ENCODE measurements at places on chromosomes 16 and 17. TPM values are rescaled to one million over a fixed set of nuclear protein-coding genes. Genes with fewer than 3 reads are reported as not detected.

Gene PRAC1
- polyA plus RNA-seq: not detected

Gene MT3
- 1.0 TPM for polyA plus RNA-seq

Gene ZP2
- polyA plus RNA-seq: not detected

Gene HBA1
- polyA plus RNA-seq: not detected

Gene ASB16
- polyA plus RNA-seq: 6.4 TPM

Gene GPR139
- polyA plus RNA-seq: not detected

Gene CACNG3
- polyA plus RNA-seq: not detected

Gene PRCD
- 13.3 TPM for polyA plus RNA-seq

Gene FADS6
- 0.76 TPM for polyA plus RNA-seq

Gene SMPD3
- polyA plus RNA-seq: 2.8 TPM

Gene TUBB3
- 7.5 TPM for polyA plus RNA-seq

Gene CLDN7
- polyA plus RNA-seq: 0.99 TPM

Gene ATAD5
- 4.1 TPM for polyA plus RNA-seq

Gene DHRS7B
- 41.0 TPM for polyA plus RNA-seq

Gene NPIPB13
- polyA plus RNA-seq: 5.3 TPM

Gene TBC1D3B
- polyA plus RNA-seq: 4.7 TPM

Gene IGSF6
- polyA plus RNA-seq: 0.13 TPM

Gene SRRM2
- 734 TPM for polyA plus RNA-seq

Gene SAMD14
- polyA plus RNA-seq: 2.0 TPM

Gene NEUROD2
- polyA plus RNA-seq: not detected

Gene PRDM7
- not detected for polyA plus RNA-seq

Gene TGFB1I1
- polyA plus RNA-seq: 55.8 TPM

Gene EFNB3
- polyA plus RNA-seq: 72.0 TPM

Gene CCL2
- 0.77 TPM for polyA plus RNA-seq

Gene NHERF1
- 95.1 TPM for polyA plus RNA-seq

Gene ARL5C
- polyA plus RNA-seq: not detected

Gene PABPN1L
- not detected for polyA plus RNA-seq

Gene CCL3
- polyA plus RNA-seq: not detected

Gene CLEC18A
- polyA plus RNA-seq: 0.55 TPM

Gene HSD17B2
- polyA plus RNA-seq: not detected

Gene IGFALS
- polyA plus RNA-seq: not detected

Gene SLC35G6
- polyA plus RNA-seq: 0.10 TPM

Gene KRTAP1-5
- polyA plus RNA-seq: not detected

Gene MPO
- polyA plus RNA-seq: not detected

Gene ARMC7
- polyA plus RNA-seq: 6.5 TPM

Gene KRT9
- polyA plus RNA-seq: not detected

Gene SMIM36
- not detected for polyA plus RNA-seq

Gene CD300E
- 0.34 TPM for polyA plus RNA-seq

Gene STAT5B
- polyA plus RNA-seq: 45.1 TPM

Gene LITAFD
- polyA plus RNA-seq: 0.43 TPM

Gene CDH13
- polyA plus RNA-seq: 6.1 TPM

Gene QPRT
- polyA plus RNA-seq: 213 TPM

Gene TAF15
- 31.1 TPM for polyA plus RNA-seq

Gene ERI2
- 18.1 TPM for polyA plus RNA-seq

Gene CES3
- 4.7 TPM for polyA plus RNA-seq

Gene TMC8
- polyA plus RNA-seq: 1.8 TPM

Gene LPO
- not detected for polyA plus RNA-seq

Gene PPP1R1B
- 7.6 TPM for polyA plus RNA-seq

Gene CRYBA1
- not detected for polyA plus RNA-seq

Gene DOC2A
- 6.9 TPM for polyA plus RNA-seq

Data from cardiac muscle cell (in vitro differentiated cells and primary cell).